ENCODE measurements at places on chromosomes 4 and X.
A peak's percentile ranks its signal among the peaks of the same experiment; 100 is the strongest.

DNA sequence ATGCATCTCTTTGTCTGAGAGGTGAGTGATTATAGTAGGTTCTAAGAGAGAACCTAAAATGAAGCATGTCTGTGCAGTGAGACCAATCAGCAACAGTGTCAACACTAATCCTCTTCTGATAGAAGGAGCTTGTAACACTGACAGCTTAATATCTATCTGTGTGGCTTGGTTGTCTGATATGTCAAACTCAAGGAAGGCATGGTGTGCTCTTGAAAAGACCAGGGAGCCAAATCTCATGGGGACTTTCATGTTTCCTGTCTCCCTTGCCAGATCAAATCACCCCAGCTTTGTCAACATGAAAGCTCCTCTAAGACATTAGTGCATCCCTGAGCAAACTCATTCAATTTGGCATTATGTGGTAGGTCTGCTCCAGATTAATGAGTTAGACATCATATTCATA is 95.4 kb downstream of the ANOS1 start:
- no peak for DNase-seq

DNA sequence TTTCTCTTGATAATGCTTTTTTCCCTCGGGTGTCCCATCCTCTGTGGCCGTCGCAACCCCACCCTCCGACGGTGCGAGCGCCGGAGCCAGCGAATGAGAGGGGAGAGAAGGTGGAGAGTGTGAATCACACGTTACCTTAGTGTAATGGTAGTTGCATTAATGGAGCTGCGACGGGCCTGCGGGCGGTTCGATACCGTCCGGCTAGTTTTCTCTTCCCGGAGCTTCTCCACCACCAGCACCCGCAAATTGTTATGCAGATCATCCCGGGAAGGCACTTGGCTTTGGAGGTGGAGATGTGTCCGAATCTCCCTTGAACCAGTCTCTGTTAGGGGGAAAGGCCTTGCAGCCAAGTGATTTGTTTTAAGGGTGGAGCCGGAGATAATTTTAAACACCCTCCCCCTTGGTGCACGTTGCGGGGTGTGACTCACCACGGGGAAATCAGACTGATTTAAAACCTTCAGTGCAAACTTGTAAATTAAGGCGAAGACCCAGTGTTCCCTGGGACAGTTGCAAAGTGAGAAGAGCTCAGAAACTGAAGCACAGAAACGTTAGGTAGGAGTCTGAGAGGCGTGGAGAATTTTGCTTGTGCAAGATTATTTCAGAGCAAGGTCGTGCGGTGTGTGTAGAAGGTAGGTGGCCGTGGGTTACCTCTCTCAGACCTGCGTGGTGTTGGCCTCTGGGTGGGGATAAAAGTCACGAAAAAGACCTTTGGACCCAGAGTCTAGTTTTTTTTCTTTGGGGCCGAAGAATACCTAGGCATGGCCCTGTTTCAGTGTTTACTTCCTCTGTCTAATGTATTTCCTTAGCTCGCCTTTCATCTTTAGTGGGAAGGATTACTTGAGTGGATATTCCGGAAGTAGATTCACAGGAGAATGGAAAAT is 1.3 kb downstream of the AFF1 start:
- peak; percentile 80 for DNase-seq

DNA sequence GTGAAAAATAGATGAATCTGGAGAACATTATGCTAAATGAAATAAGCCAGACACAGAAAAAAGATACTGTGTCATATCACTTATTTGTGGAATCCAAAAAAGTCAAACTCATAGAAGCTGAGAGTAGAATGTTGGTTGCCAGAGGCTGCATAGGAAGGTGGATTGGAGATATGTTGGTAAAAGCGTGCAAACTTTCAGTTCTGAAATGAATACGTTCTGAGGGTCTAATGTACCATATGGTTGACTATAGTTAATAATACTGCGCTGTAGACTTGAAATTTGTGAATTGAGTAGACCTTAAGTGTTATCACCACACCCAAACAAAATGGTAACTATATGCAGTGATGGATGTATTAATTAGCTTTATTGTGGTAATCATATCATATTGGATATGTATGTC is 45.0 kb upstream of the UPRT start:
- DNase-seq: no peak

DNA sequence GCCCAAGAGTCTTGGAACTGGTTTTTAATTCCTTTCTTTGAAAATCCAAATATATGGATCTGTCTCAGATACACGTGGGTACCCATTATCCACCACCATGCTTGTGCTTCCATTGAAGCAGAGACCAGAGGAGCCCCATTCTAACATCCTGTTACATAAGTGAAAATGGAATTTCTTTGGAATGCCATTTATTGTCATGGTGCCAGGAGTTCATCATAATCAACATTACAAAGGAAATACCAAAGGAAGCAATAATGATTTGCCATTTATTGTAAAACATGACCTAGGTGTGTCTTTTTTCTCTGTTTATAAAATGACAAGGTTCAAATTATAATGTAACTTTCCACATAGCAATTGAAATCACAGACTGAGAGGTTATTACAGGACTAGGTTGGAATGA is 61.7 kb downstream of the PALLD start:
- DNase-seq: no peak

DNA sequence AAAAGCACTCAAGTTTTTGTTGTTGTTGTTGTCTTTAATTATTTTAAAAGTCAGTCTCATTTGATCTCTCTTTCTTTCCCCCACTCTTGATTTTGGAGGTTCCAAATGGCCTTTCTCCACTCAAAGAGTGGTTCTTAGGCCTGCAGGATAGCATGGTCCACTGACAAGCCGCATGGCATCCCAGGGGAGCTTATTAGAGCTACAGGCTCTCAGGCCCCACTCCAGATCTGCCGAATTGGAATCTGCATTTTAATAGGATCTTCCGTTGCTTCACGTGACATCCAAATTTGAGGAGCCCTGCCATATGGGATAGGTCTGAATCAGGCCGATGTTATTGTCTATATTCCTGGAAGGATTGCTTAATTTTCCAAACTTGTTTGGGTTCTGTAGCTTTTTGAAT is 72.1 kb downstream of the CPE start:
- no peak for DNase-seq

DNA sequence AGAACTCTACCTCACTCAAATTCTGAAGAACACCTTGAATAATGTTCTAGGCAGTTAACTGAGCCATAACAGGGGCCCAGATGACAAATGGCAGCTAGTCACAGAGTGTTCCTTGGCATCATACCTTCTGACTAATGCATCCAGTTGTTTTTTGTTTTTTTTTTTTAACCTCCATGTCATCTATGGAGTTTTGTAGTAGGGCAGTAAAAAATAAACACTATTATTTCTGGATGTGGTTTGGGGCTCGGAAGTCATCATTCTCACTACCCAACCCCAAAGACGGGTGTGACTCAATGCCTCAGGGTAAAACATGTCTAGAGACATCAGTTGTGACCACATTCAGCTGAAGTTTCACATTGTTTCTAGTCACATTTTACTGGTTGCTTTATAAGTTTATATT is 31.2 kb upstream of the MCF2 start:
- DNase-seq: peak; percentile 31

GRCh38 chr4:151948351-151949016 is 187.7 kb upstream of the GATB start:
- no peak for DNase-seq

DNA sequence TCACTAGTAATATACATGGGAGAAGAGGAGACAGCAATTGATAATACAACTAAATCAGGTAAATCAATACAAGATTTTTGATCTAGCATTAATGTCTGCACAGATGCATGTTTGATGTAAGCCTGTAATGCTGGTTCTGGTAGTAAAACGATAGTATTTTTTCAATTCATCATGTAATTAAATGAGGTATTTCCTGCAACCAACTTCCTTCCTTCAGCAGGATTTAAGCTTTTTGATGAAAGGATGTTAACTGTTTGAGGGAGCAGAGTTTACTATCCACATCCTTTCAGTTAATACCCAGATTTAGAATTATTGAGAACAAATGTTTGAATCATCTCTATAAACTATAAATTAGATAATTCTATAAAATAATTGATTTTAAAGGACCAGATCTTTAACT is 31.4 kb upstream of the NFKB1 start:
- no peak for DNase-seq

DNA sequence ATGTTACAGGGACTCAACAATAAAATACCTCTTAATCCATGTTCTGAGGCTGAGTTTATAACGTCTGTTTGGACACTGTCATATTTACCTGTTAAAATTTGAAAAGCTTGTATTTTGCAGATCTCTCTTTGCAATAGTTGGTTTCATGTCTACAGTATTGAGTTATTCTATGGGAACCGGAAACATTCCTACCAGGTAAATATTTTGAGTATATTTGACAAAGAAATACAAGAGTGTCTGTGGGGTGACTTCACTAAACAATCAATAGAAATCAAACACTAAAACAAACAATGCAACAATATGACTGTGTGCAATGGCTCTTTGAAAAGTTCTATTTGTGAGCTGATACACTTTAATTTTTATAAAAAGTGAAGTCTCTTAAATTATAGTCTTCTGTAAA is 47.7 kb upstream of the CXCL8 start:
- no peak for DNase-seq

DNA sequence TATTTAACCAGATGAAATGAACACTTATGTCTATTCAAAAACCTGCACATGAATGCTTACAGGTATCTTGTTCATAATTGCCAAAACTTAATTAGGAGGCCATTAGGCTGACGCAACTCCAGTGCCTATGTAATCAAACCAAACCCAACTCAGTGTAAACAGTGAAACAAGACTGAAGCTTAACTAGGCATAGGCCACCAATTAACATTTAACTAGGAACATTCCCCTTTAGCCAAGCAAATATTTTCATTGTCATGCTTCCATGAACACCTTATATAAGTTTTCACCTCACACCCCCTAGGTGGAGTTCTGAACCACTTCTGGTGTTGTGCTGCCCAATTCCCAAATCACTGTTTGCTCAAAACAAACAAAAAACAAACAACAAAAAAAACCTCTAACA is 686.0 kb downstream of the STPG2 start:
- no peak for DNase-seq

DNA sequence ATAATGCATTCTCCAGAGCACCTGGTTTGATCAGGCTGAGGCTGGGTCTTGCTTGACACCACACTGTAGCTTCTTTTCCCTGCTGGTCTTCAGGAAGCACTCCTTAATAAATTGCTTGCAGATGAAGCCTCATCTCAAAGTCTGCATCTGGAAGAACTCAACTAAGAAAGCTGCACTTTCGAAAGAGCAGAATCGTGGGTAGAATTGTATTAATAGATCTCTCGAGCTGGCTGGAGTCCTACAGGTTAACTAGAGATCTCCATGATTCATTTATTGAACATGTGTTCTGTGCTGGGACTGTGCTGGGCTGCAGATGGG is 152.7 kb downstream of the STK32B start:
- no peak for DNase-seq

DNA sequence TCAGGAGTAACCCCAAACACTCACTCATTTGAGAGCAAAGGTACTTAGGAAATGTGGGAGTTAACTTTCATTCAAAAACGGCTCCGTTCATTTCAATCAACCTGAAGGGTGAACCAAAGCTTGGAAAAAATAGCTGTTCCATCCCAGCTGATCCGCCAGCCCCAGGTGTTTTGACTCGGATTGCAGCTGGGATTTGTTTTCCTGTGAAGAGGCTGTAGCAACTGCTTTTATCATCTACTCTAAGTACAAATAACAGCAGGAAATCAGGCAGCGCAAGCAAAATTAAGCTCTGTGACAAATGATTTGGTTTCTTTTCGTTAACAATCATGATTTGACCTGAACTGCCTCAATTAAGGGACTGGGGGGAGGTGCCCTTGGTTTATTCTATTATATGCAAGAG is 154.7 kb downstream of the BEND2 start:
- DNase-seq: no peak

DNA sequence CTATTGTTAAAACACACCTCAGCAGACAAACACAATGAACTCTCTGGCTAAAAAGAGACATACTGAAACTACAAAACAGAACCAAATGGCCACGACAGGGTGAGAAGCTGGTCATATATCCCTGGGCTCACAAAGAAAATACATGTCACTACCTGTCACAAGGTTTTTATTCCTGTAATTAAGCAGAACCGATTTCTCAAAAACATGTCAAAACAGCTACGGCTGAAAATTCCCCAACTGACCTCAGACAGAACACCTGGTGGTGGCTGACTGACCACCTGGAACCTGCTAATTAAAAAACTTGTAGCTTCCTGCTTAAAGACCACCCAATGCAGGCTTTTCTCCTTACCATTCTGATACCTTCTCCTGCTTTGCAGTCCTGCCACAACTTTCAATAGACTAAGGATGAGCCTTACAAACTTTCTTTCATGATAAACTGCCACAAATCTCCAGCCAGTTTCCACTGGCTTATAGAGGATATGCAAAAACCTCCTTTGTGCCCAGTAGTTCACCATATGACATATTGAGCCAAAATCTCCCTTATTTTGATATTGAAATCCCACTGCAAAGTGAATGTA is 571.9 kb downstream of the SPOCK3 start:
- no peak for DNase-seq

- no peak for DNase-seq
Observed at GRCh38 chr4:146273204-146273901, 59.0 kb downstream of the REELD1 start.

GRCh38 chr4:76365636-76366035 is 55.3 kb downstream of the CCDC158 start:
- DNase-seq: no peak

DNA sequence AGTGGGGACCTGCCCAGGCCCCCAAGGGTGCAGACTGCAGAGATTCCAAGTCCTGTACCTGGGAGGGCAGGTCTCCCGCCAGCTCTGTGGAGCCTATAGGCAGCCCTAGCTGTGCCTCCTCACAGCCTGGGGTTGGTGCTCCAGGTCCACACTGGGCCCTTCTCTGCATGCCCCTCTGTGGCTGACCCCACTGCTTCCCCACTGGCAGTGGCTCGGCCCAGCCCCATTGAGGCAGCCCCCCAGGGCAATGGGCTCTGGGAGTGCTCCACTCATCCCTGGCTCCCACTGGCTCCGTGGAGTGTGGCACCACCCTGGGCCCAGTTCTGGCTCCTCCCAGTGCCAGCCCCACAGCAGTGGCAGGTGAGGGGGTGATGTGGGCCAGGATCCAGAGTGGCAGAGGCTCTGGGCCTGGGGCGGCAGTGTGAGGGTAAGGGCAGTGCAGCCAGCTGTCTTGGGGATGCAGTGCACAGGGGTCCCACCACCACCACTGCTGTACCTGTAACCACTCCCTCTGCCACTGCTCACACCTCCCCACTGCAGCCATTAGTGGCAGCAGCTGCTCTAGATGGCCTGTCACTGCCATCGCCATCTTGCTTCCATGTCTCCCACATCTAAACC is 312.2 kb downstream of the GPM6A start:
- DNase-seq: no peak

DNA sequence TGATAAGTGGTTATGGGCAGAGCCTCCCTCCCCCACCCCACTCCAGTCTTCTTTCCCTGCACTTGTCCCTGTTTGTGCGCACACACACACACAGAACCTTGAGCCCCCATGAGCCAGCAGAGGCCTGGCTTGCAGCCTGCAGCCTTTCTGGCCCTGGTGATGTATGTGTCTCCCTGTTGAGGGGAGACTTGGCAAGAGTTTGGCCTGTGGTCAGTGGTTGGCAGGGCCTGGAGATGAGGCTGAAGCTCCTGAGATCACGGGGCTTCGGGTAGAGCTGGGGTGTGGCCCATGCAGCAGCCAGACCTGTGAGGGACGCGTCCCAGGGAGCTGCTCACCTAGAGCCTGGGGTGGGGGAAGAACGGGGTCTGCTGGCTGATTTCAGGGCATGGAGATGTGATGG is 2.3 kb downstream of the GPR173 start:
- DNase-seq: no peak

Measured in activated CD4-positive, alpha-beta T cell treated with anti-CD3 and anti-CD28 coated beads, Interleukin-2, amount 10 ng/mL, durations not matched to agents 7 days and 5 days (primary cell).